Smooth muscle cell of trachea (primary cell): ENCODE measurements at places on chromosomes 1 and 21. TPM values are rescaled to one million over a fixed set of nuclear protein-coding genes. Genes with fewer than 3 reads are reported as not detected.

Gene SLC50A1
- total RNA-seq, result 17.6 and 25.6 TPM in 2 replicates

Gene TRIM62
- 2.8 and 3.3 TPM in 2 replicates for total RNA-seq

Gene DNASE2B
- not detected in 2 replicates for total RNA-seq

Gene DNAJC28
- total RNA-seq, result 1.3 and 3.2 TPM in 2 replicates

Gene PLA2G4A
- 20.3 and 44.4 TPM in 2 replicates for total RNA-seq

Gene PRRX1
- 194 and 270 TPM in 2 replicates for total RNA-seq

Gene CRNN
- not detected in 2 replicates for total RNA-seq

Gene ORC1
- 0.66 and 6.5 TPM in 2 replicates for total RNA-seq

Gene VWA5B1
- not detected in 2 replicates for total RNA-seq

Gene LCA5L
- 0.66 and 0.87 TPM in 2 replicates for total RNA-seq

Gene CAPN9
- 0.15 TPM in 1 of 2 replicates, not detected in the other for total RNA-seq

Gene MASP2
- under 0.01 TPM in 1 of 2 replicates, not detected in the other for total RNA-seq

Gene PRKCZ
- 1.5 and 2.5 TPM in 2 replicates for total RNA-seq

Gene PRAMEF7
- not detected in 2 replicates for total RNA-seq

Gene SPRR2B
- total RNA-seq, result not detected in 2 replicates

Gene YOD1
- total RNA-seq, result 5.1 and 6.0 TPM in 2 replicates

Gene PM20D1
- total RNA-seq, result under 0.01 TPM in 1 of 2 replicates, not detected in the other

Gene RGS16
- total RNA-seq, result 0.29 and 0.66 TPM in 2 replicates

Gene SLC2A5
- total RNA-seq, result 2.0 and 13.2 TPM in 2 replicates

Gene CD5L
- total RNA-seq, result not detected in 2 replicates

Gene CHRM3
- total RNA-seq, result under 0.01 TPM in 2 replicates

Gene CFHR3
- not detected in 2 replicates for total RNA-seq

Gene ATP5PF
- total RNA-seq, result 28.4 and 67.2 TPM in 2 replicates

Gene MYCL
- total RNA-seq, result 0.15 and 1.5 TPM in 2 replicates

Gene CCDC17
- total RNA-seq, result 0.99 and 1.6 TPM in 2 replicates

Gene REN
- 0.15 TPM in 1 of 2 replicates, not detected in the other for total RNA-seq

Gene TEX38
- 0.29 TPM in 1 of 2 replicates, not detected in the other for total RNA-seq

Gene TSTD1
- 10.6 and 34.8 TPM in 2 replicates for total RNA-seq

Gene GJA5
- 2.0 TPM in 1 of 2 replicates, not detected in the other for total RNA-seq

Gene KRTAP20-2
- total RNA-seq, result not detected in 2 replicates

Gene HES5
- not detected in 2 replicates for total RNA-seq

Gene PERM1
- total RNA-seq, result under 0.01 TPM in 1 of 2 replicates, not detected in the other

Gene DISP3
- total RNA-seq, result under 0.01 TPM in 1 of 2 replicates, not detected in the other

Gene PIGV
- total RNA-seq, result 16.9 and 26.0 TPM in 2 replicates

Gene ASPM
- 2.0 and 60.8 TPM in 2 replicates for total RNA-seq

Gene NAV1
- total RNA-seq, result 42.3 and 52.6 TPM in 2 replicates

Gene TNFSF18
- total RNA-seq, result under 0.01 and 0.15 TPM in 2 replicates

Gene TNNT2
- total RNA-seq, result not detected in 2 replicates

Gene FOXO6
- total RNA-seq, result not detected in 2 replicates

Gene UBASH3A
- not detected in 2 replicates for total RNA-seq

Gene CTNNBIP1
- total RNA-seq, result 24.4 and 28.8 TPM in 2 replicates

Gene HUNK
- not detected in 2 replicates for total RNA-seq

Gene PRAMEF4
- not detected in 2 replicates for total RNA-seq

Gene TADA1
- total RNA-seq, result 10.6 and 11.5 TPM in 2 replicates

Gene CD84
- total RNA-seq, result not detected in 2 replicates

Gene AMPD1
- total RNA-seq, result not detected in 2 replicates

Gene HSF2BP
- total RNA-seq, result 1.2 and 1.6 TPM in 2 replicates

Gene SEMA6C
- total RNA-seq, result 1.2 and 1.3 TPM in 2 replicates

Gene BLZF1
- 27.5 and 40.7 TPM in 2 replicates for total RNA-seq

Gene NID1
- 48.3 and 54.7 TPM in 2 replicates for total RNA-seq
